ENCODE measurements at places on chromosomes 6 and 20.

DNA sequence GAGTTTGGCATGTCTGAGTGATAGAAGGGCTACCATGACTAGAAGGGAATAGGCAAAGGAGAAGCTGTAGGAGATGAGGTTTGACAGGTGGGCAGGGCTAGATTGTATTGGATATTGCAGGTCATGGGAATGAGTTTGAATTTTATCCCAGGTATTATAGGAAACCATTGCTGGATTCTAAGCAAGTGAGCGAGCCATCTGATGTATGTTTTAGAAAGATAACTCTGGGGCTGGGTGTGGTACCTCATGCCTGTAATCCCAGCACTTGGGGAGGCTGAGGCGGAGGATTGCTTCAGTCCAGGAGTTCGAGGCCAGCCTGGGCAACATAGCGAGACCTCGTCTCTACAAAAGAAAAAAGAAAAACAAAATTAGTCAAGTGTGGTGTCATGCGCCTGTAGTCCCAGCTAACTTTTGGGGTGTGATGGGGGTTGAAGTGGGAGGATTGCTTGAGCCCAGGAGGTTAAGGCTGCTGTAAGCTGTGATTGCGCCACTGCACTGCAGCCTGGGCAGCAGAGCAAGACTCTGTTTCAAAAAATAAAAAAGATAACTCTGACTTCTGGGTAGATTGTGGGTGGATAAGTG lies 16.9 kb downstream of the STK4 start:
- no peak for DNase-seq

- no peak for DNase-seq
Measured at GRCh38 chr6:56866917-56867522, 87.9 kb upstream of the BEND6 start.

GRCh38 chr6:170370416-170370815 lies 63.9 kb downstream of the FAM120B start:
- DNase-seq, result no peak

GRCh38 chr6:136763255-136763654 lies 29.0 kb downstream of the MAP3K5 start:
- no peak for DNase-seq

DNA sequence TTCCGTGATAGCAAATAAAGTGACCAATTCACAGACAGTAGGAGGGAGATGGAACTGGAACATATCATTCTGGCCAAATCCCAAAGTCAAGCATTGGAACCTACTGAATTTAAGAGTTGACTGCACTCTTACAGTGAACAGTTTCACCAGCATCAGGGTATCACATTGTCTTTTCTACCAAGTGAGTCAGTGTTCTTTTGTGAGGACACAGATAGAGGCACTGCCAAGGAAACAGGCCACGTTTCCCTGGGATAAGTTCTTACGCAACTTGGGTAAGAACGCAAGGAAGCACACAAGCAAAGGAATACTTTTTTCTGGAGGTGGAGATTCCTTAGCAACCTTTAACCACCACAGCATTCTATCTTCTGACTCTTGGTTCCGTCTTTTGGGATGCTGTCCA lies 28.6 kb upstream of the ENPP5 start:
- no peak for DNase-seq

DNA sequence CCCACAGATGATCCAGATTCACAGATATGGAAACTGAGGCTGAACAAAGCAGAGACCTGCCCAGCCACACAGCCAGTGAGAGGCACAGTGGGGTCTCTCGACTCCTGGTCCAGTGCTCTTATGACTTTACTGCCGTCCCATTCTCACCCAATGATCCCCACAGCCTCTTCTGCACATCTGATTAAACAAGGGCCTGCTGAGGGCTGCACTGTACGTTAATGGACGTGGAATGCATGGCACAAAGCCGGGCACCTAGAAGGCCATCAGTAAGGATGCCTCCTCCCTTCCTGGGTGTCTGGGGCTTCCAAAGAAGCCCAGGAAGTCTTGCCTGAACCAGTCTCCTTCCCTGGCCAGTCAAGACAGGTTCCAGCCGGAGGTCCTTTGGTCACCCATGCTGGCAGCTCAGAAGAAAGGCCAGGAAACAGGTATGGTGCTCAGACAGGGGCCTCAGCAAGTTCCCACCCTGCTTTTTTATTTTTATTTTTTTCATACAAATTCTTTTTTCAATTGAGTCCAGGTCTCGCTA lies 3.8 kb downstream of the TFEB start:
- no peak for DNase-seq

- DNase-seq, result no peak
Measured at GRCh38 chr6:124780623-124781022, 181.6 kb upstream of the RNF217 start.

- no peak for DNase-seq
Measured at GRCh38 chr6:32213649-32214048, 10.2 kb downstream of the NOTCH4 start.

DNA sequence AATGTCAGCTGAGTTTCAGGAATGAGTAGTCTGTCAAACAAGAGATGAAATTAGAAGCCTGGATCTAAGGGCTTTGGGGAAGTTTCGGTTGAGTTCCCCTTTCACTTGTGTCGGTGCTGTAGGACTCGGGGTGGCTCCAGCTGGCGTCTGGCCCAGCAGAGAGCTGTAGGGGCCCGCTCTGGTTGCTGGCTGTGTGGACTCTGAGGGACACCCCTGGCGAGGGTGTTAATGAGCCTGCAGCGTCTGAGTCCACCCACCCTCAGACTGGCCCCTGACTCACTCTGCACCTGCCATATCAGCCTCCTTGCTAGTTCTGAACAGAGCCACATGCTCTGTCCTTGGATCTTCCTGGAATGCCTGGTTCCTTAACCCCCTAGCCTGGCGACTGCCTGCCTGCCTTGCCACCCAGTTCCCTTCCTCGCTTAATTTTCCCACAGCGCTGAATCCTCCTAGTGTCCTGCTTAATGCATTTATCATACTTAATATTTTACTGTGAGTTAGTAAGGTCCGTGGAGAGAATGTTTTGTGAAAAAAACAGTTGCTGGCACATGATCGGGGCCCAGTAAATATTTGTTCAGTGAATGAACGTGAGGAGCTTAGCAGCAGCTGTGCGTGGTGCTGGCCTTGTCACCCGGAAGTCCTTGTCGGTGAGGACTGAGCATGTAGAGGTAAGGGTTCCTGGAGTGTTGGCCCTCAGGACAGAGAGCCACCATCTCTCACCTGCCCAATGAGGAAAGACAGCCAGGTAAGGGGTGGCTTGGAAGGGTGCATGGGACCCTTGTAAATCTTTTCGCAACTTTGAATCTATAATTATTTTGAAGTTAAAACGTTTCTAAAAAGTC lies 1.6 kb downstream of the DNAJC5 start:
- DNase-seq, result peak; percentile 58

GRCh38 chr20:62377615-62378178 lies 9.2 kb upstream of the RPS21 start:
- no peak for DNase-seq

- peak; percentile 66 for DNase-seq
Measured at GRCh38 chr6:31888276-31889258, 8.9 kb downstream of the EHMT2 start.

- no peak for DNase-seq
Measured at GRCh38 chr6:84074988-84075781, 41.6 kb downstream of the MRAP2 start.

GRCh38 chr6:166671434-166672081 lies 44.5 kb upstream of the RPS6KA2 start:
- DNase-seq, result peak; percentile 47

DNA sequence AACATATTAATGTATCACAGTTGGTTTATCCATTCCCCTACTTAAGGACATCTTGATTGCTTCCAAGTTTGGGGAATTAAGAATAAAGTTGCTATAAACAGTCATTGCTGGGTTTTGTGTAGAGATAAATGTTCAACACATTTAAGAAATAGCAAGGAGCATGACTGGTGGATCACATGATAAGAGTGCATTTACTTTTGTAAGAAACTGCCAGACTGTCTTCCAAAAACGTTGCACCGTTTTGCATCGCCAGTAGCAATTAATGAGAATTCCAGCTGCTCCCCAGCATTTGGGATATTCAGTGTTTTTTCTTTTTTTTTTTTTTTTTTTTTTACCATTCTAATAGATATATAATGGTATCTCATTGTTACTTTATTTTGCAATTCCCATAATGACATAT lies 695.7 kb upstream of the GJE1 start:
- no peak for DNase-seq

DNA sequence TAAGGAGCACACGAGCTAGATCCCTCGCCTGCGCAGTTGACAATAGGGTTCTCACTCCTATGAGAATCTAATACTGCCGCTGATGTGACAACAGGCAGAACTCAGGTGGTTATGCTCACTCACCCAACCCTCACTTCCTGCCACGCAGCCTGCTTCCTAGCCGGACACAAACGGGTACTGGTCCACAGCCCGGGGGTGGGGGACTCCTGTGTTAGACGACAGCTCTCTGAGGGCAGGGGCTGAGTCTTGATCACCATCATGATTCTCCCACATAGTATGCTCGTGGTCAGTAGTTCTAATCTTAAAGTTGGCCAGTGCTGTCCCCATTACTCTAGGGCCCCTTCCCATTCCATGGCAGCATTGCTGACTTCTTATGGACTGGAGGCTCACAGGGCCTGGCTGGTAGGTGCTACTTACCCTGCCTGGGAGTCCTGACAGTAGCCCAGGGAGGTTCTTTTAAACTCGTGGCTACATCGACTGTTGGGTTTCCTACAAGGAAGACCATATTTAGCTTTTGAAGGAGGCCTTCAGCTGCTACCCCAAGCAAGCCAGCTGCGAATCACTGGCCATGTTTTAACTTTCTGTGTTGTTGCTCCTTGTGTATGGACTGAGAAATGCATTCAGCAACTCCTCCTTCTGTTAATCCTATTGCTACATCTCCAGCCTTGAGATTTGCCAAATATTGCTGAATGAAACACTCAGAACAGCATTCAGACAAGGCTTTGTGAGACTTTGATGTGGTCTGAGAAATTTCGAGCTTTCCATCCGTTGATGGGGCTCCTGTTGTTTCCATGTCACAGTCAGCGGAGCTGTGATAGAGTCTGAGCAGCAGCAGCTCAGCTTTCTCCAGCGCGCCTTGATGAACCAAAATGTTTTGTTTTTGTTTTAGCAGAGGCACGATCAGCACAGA lies 300.3 kb downstream of the NRN1 start:
- DNase-seq, result no peak

GRCh38 chr6:37891072-37891471 lies 71.5 kb downstream of the ZFAND3 start:
- DNase-seq, result no peak

DNA sequence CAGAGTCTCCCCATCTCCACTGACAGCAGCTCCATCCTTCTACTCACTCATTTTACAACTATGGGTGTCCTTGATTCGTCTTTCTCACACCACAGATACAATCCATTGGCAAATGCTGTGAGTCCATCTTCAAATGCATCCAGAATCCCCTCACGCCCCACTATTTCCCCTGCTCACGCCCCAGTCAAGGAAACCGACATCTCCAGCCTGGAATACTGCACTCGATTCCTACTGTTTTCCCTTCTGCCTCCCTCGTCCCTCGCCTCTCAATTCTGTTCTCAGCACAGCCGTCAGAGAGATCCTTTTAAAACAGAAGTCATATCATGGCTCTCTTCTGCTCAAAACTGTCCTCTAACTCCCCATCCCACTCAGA lies 4.7 kb downstream of the HLA-B start:
- DNase-seq, result no peak
